ENCODE measurements at places on chromosomes 1 and 21.

GRCh38 chr1:97791251-97791650 is 129.6 kb downstream of the DPYD start:
- DNase-seq, result no peak

GRCh38 chr1:160552425-160552824 is 26.9 kb downstream of the CD84 start:
- no peak for DNase-seq

DNA sequence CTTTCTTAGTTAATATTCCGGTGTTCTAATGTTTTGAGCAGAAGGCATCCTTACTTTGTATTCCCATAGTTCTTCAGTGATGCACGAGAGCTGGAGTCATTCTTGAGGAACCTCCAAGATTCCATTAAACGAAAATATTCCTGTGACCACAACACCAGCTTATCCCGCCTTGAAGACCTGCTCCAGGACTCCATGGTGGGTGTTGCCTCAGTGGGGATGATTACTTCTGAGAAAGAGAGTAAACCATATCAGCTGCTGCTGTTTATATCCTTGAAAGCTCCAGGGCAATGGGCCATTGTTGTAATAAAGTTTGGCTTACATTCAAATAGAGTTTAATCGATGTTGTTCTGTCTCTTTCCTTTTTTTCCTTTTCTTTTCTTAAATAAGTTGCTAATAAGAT is 93.1 kb downstream of the MACF1 start:
- DNase-seq, result no peak

- DNase-seq, result no peak
Observed at GRCh38 chr21:23801292-23801691, 1806.0 kb downstream of the MRPL39 start.

- DNase-seq, result no peak
Observed at GRCh38 chr1:115656461-115657077, 14.8 kb downstream of the VANGL1 start.

GRCh38 chr1:108719656-108720435 is 7.1 kb downstream of the FNDC7 start:
- no peak for DNase-seq

DNA sequence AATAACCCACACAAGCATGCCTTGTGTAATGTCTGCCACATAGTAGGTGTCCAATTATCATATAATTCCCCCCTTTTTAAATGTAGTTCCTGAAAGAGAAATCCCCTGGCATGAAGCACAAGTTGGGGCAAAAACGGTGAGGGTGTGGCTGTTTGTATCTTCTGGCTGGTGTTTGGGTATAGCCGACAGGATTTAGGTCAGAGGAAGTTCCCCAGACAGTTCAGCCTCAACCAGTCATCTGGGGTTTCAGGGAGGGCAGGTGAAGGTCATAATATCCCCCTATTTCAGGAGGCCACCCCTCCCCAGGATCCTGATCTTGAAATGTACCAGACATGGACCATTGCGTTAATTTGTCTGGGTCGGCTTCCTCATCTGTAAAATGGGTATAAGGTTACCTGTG is 29.1 kb upstream of the JUN start:
- DNase-seq, result peak; percentile 76

DNA sequence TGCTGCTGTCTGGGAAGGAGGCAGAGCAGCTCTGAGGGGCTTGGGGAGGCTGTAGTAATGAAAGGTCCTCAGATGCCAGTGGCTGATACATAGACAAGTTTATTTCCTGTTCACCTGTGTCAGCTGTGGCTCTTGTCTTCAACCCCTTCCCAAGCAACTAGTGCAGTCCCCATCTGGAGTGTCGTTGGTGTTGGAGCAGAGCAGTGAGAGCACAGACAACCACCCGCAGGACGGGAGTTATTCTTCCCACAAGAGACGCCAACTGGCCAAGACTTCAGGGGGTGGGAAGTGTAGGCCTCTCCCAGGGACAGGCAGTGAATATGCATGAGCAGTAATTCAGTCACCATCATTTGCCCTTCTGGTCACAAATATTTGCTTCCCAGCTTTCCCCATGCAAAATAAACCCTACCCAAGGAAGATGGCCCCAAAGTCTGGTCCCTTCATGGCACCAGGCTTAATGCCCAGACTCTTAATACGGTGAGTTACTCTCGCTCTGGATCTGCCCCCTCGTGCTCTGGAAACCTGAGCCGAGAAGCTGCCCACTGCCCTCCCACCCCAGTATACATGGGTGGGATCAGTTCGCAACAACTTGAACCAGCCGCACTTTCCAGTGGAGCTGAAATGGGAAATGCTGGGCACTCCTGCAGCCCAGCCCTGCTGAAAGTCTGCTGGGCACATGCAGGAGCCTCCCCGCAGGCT is 153.5 kb upstream of the COL6A1 start:
- no peak for DNase-seq

DNA sequence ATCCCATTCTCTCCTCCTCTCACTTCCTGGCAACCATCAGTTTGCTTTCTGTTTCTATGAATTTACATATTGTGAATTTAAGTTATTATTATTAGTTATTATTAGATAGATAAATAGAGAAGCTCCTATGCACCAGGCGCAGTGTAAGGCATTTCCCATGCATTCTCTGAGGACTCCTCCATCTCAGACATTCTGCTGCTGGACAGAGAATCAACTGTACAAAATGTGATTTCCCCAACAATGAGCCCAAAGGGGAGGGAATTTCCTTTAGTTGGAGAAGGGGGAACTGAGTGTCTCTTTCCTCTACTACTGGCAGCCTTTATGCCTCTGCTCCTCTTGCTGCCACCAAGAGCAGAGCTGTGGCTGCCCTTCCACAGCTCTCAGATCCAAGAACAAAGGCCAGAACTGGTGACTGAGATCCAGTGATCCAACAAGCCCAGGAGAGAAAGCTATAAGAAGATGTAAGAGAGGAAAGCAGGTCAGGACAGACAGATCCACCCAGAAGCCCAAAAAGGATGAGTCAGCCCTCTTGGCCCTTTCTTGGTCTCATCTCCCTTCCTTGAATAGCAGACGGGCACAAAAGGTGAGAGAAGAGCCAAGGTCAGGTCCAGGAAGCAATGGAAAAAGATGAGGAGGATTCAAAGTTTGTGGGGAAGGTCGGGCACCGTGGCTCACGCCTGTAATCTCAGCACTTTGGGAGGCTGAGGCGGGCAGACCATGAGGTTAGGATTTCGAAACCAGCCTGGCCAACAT is 3.5 kb upstream of the IVL start:
- no peak for DNase-seq

All from CD4-positive, alpha-beta T cell treated with Interferon gamma for 1 hour (primary cell).